A549 treated with DMSO at 1 μM for 4 hours (cell line): ENCODE measurements at places on chromosomes 16 and 17. TPM values are rescaled to one million over a fixed set of nuclear protein-coding genes. Genes with fewer than 3 reads are reported as not detected.

The SNAI3 gene
- total RNA-seq, result 0.11 to 0.26 TPM (median 0.15 TPM) in 5 replicates

The FOXL1 gene
- 0.67 to 1.3 TPM (median 0.86 TPM) in 5 replicates for total RNA-seq

The KIF19 gene
- total RNA-seq, result not detected in 5 replicates

The VTN gene
- 17.2 to 27.4 TPM (median 19.3 TPM) in 5 replicates for total RNA-seq

The RETREG3 gene
- 28.1 to 34.5 TPM (median 32.2 TPM) in 5 replicates for total RNA-seq

The DNAH17 gene
- total RNA-seq, result 1.4 to 1.6 TPM (median 1.5 TPM) in 5 replicates

The DOC2A gene
- total RNA-seq, result 1.5 to 3.0 TPM (median 2.6 TPM) in 5 replicates

The ITGB4 gene
- total RNA-seq, result 44.5 to 54.7 TPM (median 48.0 TPM) in 5 replicates

The PGAP3 gene
- 7.3 to 8.5 TPM (median 7.8 TPM) in 5 replicates for total RNA-seq

The SLC16A6 gene
- total RNA-seq, result 0.51 to 0.76 TPM (median 0.60 TPM) in 5 replicates

The KCNJ18 gene
- total RNA-seq, result 0.05 TPM in 2 of 5 replicates, not detected in the others

The SLC47A2 gene
- 0.06 to 0.15 TPM (median 0.10 TPM) in 4 of 5 replicates, not detected in the other for total RNA-seq

The TVP23A gene
- 0.02 to 0.09 TPM (median 0.04 TPM) in 4 of 5 replicates, not detected in the other for total RNA-seq

The C17orf58 gene
- total RNA-seq, result 17.6 to 20.0 TPM (median 18.1 TPM) in 5 replicates

The FLOT2 gene
- 71.6 to 82.0 TPM (median 73.7 TPM) in 5 replicates for total RNA-seq

The TEKT5 gene
- 0.09 to 0.19 TPM in 2 of 5 replicates, not detected in the others for total RNA-seq

The OR3A3 gene
- not detected in 5 replicates for total RNA-seq

The SERPINF2 gene
- total RNA-seq, result 1.6 to 2.3 TPM (median 1.8 TPM) in 5 replicates
